T-helper 9 cell (primary cell): ENCODE measurements at places on chromosomes 12 and 14.

DNA sequence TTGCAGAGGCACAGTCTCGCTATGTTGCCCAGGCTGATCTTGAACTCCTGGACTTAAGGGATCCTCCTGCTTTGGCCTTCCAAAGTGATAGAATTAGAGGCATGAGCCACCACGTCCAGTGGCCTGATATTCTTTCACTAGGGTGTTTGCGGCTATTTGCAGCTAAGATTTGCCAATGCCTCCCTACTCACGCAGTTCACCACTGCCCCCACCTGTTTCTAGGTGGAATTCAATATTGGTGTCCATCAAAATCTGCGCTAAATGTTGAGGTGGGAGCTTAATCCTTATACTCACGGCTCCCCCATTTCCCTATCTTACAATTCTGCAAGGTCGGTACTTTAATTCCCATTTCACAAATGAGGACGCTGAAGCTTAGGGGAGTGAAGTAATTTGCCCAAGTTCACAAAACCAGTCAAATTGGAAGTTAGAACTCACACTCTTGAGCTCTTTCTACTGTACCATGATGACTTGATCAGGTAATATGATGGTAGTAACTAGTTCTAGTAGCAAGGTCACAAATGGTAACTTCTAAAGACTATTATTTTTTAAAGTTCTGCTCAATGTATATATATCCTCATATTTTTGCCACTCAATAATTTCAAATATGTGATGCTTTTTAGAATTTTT lies 22.1 kb upstream of the LRRC9 start:
- no peak for DNase-seq

- peak; percentile 13 for DNase-seq
Measured at GRCh38 chr14:21825149-21825743, 151.6 kb upstream of the OR4E1 start.

DNA sequence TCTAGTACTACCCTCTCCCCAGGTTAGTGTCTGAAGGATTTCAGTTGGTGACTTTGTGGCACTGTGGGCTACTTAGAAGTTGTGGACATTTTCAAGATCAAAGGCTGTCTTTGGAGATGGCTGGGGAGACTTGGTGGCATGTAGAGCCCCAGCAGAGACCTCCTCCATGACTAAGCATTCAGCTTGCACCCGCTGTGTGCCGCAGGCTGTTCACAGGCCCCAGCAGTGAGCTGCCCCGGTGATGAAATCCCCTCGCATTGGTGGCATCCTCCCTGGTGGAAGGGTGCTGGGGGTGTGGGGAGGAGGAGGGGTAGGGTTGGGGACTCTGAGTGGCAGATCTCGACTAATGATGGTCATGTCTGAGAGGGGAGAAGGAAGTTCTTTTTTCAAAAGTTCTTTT lies 173.9 kb downstream of the TSPAN9 start:
- no peak for DNase-seq

- DNase-seq = no peak
Measured at GRCh38 chr12:27696864-27697564, 767 bp downstream of the REP15 start.

DNA sequence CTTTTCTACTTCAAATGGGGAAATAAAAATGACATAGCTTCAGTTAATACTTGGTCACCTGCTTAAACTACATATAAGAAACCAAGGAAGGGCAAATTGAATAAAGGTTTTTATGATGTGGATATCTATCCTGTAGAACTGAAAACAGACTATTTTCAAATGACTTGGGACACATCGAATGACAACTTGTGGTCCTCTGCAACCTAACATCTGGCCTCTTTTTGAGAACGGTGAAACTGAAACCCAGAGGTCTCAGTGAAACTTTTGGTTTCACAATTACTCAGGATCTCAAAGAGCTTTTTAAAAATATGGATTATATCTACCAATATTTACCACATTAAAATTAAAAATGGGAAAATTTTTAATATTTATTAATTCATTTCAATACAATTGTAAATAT lies 65.2 kb downstream of the PPP2R5E start:
- no peak for DNase-seq

- DNase-seq = no peak
Measured at GRCh38 chr12:81542065-81543010, 216.8 kb downstream of the PPFIA2 start.

- DNase-seq = no peak
Measured at GRCh38 chr12:5013266-5013730, 30.4 kb upstream of the KCNA5 start.

- no peak for DNase-seq
Measured at GRCh38 chr12:32270818-32271710, 128.3 kb upstream of the FGD4 start.

- no peak for DNase-seq
Measured at GRCh38 chr12:906062-906585, 43.4 kb downstream of the RAD52 start.

- DNase-seq = no peak
Measured at GRCh38 chr12:31751085-31751484, 22.3 kb upstream of the AMN1 start.

DNA sequence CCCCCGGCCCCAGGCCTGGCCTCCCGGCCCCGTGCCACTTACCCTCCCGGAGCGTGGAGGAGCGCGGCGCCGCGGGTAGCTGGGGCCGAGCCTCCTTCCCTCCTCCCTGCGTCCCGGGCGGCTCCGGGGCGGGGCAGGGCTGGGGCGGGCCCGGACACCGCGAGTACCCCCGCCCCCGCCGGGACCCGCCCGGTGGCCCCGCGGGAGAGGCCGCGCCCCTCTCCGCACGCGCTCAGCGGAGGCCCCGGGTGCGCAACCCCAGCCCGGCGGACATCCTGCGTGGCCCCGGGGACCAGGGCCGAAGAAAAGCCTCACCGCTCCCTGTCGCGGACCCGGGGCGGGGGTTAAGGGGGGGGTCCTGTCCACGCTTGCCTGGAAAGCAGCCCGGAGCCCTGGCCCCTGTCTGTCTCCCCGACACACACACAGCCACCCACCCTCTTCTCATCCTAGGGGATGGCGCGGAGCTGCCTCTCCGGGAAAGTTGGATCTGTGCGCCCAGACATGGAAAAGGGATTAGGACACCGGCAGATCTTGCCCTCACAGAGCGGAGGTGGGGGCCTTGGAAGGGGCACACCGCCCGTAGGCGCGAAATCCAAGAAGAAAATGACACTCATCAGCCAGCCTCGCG lies at the start of gene SYNE3:
SYNE3 (minus strand) TSS at position 97 of the 628 bp plus-strand sequence. CDS start 40,829 bp downstream, outside the sequence.
- peak; percentile 52 for DNase-seq

- DNase-seq = no peak
Measured at GRCh38 chr12:92612611-92613010, 90.2 kb upstream of the PLEKHG7 start.
